Head of caudate nucleus (tissue), 42 donors: ENCODE measurements at places on chromosomes 3 and 15.

DNA sequence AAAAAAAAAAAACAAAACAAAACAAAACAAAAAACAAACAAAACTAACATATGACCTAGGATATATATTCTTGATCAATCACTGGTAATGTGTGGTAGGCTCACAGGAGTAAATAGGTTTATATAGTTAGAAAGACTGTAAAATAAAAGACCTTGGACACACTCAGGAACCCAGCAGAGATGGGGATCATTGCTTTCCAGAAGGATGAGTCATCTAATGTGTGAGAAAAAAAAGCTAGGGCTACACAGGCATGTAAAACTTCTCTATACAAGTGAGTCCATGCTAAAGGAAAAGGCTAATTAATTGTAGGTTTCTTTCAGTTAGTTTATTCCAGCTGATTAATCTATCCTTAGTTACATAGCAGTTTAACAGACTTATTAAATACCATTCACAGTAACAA, 710.3 kb upstream of the ARPP21 start:
- no peak for DNase-seq

DNA sequence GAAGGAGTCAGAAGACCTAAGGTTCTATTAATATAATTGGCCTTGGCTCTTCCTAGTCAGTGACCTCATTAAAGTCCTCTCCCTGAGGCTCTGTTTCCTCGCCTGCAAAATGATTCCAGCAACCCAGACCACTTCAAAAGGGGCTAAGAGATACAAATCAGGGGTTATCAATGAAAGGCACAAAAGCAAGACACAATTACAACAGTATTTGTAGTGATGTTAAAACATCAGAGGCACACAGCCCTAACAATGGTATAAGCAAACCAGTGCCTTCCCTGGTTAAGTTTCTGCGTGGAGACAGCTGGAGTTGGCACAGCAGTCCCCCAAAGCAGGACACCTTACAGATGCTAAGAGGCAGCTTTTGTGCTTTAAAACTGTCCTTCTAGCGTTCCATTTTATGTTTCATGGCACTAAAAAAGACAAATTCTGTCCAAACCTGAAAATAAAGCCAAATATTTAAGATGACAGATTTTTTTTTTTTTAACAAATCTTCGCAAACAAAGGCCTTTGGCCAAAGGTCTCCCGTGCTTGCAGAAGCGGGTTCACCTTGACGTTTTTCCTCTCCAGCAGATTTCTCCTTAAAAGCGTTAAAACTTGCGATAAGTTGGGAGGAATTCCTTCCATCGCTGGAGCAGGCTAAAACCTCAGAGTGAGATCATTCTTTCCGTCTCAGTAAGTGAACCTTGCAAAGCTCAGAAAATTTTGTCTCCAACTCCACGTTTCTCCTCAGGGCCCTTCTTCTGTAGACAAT, 999 bp downstream of the ZNF280D start:
- no peak for DNase-seq

GRCh38 chr15:82768414-82769054, 37.3 kb downstream of the FSD2 start:
- DNase-seq, result no peak

DNA sequence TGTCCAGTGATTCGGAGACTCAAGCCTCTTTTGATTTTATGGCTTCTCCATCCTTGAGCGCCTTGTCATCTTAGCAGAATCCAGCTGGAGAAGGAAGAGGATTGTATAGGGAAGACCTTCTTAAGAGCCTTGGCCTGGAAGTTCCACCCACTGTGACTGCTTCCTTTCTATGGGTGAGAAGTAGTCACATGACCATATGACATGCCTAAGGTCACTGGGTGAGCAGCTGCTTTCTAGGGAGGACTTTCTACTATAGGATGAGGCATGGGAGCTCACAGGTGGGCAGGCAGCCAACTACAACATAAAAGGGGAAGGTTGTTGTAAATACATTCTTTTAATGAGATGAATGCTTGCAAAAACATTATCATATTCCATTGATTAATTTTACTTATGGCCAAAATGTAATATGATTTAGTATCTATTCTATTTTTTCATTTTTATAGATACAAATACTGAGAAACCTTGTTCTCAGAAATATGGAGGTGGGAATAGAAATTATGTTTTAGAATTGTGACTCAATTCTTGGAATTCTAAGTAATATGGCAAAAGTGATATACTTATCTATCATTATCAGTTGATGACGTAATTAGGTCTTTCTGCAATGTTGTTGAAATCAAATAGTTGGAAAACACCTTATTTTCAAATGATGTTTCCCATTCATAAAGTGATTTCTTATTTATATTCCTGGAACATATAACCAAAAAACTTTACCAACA, 53.6 kb upstream of the MINAR1 start:
- no peak for DNase-seq

DNA sequence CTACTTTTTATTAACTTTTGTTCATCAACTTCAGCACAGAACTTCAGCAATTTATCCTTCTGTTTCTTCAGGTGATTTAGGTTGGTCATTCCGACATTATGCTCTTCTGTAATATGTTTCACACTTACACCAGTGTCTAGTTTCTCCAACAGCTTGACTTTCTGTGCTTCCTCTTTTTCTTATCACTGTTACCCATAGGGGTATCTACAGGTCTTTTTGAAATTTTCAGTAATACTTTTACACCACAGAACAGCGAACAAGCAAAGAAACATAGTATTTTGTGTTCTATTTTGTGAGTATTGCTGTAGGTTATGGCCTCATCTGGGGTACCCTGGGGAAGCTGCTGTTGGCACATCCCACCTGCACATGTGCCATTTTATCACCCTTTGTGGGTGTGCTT, 260.7 kb downstream of the NSUN3 start:
- no peak for DNase-seq

DNA sequence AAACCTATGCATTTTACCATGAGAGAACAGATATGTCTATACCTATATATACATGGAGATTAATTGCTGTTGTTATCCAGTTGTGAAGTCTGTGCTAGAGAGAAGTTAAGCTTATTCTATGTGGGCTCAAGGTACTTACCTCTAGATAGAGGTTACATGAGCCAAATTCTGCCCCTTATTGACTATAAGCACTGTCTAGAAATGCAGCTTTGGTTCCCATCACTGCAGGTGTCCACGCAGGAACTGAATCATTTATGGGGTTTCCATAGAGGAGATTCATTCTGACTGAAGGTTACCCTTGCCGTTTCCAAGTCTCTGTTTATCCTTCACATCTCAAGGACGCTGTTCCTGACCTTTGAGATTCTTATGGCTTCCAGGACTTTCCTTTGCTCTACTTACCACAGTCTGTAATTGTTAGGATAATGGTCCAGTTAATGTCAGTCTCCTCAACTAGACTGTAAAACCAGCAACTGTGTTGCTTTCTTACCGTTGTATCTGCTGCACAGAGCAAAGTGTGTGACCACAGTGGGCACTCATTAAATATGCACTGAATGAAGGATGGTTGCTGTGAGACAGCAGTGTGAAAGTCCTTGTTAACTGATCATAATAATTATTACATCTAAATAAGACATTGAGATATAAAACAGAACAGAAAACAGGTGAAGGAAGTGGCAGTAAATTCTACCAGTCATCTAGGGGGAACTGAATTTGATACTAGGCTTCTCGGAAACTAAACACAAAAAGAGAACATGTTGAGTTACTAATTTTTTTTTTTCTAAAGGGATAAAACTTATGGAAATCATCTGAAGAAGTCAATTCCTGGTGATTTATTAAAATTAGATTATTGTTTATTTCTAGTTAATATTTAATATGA, 44.0 kb upstream of the BCL6 start:
- DNase-seq, result no peak

- DNase-seq, result no peak
Measured at GRCh38 chr3:118818386-118818785, 216.3 kb downstream of the IGSF11 start.

DNA sequence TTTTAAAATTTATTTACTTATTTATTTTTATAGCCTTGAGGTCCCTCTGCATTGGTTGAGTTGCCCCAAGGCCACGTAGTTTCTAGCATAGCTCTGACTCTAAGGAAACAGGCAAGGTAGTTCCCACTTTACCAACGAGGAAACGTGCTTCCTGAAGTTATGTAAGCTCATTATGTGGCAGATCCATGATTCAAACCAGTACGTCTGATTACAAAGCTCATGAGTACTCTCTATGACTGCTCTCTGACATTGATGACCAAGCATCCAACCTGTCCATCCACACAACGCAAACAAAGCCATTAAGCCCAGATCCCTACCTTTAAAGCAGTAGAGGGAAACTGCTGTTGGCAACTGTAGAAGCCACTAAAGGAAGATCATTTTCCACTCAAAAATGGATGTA, 25.6 kb downstream of the WWTR1 start:
- no peak for DNase-seq

GRCh38 chr3:152609891-152610290, 225.0 kb upstream of the P2RY1 start:
- DNase-seq, result no peak

DNA sequence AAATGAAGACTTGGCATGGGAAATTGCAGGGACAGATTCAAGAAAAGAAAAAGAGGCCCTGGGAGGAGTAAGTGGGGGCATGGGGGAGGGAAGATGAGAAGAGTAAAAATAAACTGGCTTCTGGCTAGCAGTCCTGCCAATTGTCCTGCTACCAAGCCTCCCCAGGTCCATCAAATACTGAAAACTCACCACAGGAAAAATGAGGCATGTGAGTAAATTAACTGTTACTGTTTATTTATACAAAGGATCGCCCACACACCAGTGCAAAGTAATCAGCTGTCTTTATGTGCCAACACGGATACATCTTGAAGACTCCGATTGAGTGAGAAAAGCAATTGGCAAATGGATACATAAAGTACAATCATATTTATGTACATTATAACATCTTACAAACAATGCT, 10.7 kb upstream of the KLHL25 start:
- no peak for DNase-seq

DNA sequence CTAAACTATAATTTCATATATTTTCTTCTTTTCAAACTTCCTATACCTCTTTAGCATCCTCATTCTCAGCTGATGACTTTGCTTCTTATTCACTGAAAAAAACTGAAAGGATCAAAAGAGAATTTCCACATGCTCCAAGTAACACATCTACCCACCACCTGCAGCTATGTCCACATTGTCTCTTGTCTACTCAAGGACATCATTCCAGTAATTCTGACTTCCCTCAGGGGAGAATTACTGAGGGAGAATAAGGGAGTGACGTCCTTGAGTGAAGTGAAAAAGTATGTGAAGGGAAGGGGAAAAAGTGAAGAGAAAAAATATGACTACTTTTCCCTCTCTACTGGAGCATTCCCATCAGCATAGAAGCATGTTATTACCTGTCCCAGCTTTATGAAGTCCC, 32.6 kb downstream of the ETFA start:
- DNase-seq, result no peak

GRCh38 chr3:54536450-54536849, 391.4 kb downstream of the LRTM1 start:
- no peak for DNase-seq

- DNase-seq, result no peak
Measured at GRCh38 chr3:52197499-52197841, 490 bp upstream of the ALAS1 start.

DNA sequence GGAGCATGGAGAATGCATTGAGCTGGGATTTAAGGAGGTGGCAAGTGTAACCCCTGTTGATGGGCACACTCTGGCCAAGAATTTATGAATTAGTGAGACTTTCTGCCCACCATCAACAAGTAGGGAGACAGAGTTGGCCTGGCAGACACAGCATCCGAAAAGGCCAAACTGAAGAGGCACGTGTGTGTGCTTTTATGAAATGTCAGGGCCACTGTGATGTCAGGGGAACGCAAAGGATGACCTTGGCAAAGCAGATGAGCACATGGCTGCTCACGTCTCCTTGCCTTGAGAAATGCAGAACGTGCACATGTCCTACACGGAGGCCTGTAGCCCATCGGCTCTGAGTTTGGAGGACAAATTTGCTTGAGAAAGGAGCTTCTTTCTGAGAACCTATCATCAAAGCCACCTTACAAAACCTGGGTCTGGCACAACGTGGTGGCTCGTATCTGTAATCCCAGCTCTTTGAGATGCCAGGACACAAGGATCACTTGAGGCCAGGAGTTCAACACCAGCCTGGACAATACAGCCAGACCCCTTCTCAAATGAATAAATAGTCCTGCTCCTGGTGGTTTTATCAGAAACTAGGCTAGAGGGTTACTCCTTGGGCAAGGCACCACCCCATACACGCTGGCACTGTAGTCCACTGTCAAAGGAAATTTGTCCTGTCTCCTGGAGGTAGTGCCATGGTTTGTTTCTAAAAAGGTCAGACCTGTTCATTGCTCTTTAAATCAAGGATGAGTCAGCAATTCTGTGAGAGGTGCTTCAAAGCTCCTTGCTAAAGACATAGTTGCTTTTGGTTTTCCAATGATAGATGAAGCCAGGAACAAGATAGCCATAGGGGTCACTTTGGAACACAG, 941 bp upstream of the SH3BP5 start:
- no peak for DNase-seq

GRCh38 chr3:51621091-51621892, 49.8 kb upstream of the TEX264 start:
- no peak for DNase-seq

- no peak for DNase-seq
Measured at GRCh38 chr3:184796551-184796950, 15.4 kb upstream of the VPS8 start.

DNA sequence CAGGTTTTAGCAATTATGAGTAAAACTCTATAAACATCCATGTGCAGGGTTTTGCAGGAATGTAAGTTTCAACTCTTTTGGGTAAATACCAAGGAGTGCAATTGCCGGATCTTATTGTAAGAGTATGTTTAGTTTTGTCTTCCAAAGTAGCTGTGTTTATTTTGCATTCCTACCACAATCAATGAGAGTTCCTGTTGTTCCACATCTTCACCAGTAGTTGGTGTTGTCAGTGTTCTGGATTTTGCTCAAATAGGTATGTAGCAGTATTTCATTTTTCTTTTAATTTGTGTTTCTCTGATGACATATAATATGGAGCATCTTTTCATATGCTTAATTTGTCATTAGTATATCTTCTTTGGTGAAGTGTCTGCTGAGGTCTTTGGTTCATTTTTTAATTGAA, 185.1 kb upstream of the GALNT15 start:
- DNase-seq, result no peak

DNA sequence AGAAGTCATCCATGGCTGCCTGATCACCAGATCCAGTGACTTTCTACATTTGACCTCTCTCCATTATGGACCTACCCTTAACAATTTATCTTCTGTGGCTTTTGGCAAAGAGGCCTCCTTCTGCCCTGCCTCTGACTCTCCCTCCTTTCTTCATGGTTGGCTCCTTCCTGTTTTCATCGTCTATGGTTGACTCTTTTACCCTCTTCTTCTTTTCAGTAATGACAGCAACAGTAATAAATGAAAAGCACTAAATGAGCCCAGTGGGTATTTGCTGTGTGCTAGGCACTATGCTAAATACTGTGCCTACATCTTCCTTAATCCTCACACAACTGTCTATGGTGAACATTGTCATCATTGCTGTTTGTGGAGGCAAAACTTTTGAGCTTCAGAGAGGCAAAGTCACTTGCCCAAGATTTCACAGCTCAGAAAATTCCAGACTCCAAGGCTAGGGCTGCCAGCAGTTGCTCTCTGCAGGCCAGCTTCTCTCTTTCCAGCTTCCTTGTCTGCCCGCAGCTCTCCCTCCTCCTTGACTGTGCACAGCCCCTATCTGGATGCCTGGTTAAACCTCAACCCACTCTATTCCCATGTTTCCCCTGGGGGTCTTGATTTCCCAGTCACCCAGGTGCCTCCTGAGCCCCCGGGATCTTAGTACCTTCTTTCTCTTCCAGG, 24.6 kb downstream of the ITPR1 start:
- no peak for DNase-seq

GRCh38 chr3:71348001-71348632, 235.4 kb downstream of the FOXP1 start:
- no peak for DNase-seq
